ENCODE measurements at places on chromosomes 7 and 10.

DNA sequence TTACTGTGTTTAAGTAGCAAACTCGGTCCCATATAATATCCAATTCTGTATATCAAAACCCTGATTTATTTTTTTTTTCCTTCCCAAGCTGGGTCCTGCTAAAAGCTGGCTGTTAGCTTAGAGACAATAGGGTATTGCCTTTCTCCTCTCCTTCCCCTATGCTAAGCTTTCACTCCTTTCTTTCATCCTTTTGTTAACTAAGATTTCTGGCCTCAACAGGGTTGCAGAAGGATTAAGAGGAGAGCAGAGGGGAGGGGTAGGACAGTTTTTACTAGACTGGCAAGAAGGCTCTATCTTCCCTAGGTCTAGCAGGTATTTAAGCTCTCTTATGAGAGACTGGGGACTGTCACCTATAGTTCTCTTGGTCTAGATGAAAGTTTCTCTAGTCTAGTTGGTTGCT, 229.2 kb downstream of the KCND2 start:
- DNase-seq: no peak

DNA sequence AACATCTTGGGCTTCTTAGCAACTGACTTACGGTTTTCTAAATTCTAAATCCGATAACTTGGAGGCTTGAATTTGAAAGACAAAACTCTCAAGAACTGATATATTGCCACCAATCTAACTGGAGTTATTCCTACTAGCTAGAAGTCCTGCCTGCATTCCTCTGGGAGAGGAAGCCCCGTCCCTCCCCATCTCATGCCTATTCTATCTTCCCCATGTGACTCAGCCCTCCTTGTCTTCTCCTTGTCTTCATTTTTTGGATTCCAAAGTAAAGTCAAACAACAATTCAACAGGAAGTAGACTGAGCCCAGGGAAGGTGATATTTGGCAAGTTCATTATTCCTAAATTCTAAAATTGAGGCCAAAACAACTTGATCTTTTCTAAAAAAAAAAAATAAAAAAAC, 587.7 kb downstream of the KCNMA1 start:
- no peak for DNase-seq

DNA sequence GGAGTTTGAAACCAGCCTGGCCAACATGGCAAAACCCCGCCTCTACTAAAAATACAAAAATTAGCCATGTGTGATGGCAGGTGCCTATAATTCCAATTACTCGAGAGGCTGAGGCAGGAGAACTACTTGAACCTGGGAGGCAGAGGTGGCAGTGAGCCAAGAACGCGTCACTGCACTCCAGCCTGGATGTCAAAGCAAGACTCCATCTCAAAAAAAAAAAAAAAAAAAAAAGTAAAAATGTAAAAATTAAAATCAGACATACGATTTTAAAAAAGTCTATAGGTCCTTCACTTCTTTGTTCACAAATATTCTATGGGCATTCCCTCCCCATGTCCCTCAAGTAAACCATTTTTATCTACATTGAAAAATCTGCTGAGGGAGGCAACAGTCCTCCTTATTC, 34.9 kb upstream of the TLL2 start:
- no peak for DNase-seq

DNA sequence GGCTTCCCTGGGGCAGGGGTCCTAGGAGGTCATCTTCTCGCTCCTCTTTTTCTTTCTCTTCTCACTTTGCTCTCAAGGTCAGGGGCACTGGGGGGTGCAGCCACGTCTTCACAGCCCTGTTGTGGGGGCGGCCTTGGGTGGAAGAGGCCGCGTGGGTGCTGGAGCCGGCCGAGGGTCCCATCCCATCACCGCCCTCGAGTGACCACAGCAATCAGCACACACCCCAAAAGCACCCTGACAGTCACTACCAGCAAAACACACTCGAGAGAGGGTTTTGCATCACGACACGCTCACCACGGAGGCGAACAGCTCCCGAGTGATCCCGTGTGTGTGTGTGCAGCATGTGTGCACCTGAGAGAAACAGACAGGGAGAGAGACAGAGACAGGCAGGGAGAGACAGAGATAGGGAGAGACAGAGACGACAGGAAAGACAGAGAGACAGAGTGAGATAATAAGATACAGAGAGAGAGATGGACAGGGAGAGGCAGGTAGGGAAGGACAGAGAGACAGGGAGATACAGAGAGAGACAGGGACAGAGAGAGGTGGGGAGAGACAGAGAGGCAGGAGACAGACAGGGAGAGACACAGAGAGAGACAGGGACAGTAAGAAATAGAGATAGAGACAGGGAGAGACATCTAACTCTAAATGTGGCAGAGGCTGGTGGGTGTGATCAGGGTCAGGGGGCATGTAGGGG, 100.9 kb downstream of the WDR37 start:
- DNase-seq: peak; percentile 26

GRCh38 chr7:109637428-109637990, 1067.8 kb downstream of the DNAJB9 start:
- no peak for DNase-seq

DNA sequence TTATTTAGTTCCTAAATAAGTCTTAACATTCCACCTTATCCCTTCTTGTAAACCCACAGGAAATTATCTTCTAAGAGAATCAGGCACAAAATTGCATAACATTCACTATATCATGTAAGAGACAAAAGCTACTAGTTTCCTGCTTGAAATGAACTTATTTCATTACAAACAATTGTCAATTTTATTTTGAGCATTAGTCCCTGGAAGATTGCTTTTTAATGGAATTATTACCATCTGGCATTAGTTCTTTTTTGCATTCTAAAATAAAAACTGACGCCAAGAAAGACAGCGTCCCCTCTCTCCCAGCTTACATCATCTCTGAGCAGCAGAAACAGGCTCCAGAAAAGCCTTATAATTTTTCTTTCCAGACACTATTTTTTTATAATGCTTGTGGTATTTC, 121.8 kb downstream of the NOC3L start:
- no peak for DNase-seq

- no peak for DNase-seq
Measured at GRCh38 chr7:147535701-147536111, 1054.9 kb upstream of the C7orf33 start.
